Colonic mucosa (tissue), 4 donors: ENCODE measurements at places on chromosomes 2 and 18.
A peak's percentile ranks its signal among the peaks of the same experiment; 100 is the strongest.

GRCh38 chr18:2887470-2887869 is 40.7 kb downstream of the EMILIN2 start:
- no peak for DNase-seq

GRCh38 chr2:100195942-100196341 is 53.6 kb upstream of the AFF3 start:
- no peak for DNase-seq

- no peak for DNase-seq
These were observed 153.2 kb upstream of the PTPRM start for GRCh38 chr18:7413906-7414305.

DNA sequence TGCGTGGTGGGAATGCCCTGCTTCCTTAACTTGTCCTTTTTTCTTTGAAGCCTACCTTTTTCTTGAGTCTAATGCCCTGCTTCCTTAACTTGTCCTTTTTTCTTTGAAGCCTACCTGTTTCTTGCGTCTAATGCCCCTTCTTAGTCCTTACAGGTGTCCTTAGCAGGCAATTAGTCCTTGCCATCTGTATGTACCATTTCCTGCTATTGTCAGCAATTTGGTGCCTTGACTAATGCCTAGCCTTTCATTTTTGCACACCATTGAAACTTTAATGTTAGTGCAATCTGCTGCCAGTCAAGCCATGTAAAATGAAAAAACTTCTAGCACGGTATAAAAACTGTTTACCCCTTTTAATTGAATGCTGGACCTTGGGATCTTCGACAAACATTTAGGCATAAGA is 4.3 kb downstream of the KDM3A start:
- no peak for DNase-seq

- DNase-seq, result no peak
These were observed 376.2 kb downstream of the NCKAP5 start for GRCh38 chr2:133192028-133192427.

DNA sequence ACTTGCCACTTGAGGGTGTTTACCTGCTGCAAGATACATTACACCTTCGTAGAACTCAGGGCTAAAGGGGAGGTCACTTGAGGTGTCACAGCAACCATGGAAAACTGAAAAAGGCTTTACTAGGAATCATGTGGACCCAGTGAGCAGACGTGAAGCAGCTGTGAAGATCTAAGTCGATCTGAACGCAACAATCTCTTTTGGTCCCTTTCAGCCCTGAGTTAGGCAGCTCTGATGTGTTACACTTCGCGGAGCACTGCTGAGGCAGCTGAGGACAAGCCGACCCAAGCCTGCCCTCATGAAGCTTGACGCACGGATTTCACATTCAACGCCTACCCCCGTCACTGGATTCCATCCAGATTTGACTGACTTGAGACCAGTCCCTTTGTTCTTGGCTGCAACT is 75.8 kb upstream of the NPAS2 start:
- DNase-seq, result no peak

DNA sequence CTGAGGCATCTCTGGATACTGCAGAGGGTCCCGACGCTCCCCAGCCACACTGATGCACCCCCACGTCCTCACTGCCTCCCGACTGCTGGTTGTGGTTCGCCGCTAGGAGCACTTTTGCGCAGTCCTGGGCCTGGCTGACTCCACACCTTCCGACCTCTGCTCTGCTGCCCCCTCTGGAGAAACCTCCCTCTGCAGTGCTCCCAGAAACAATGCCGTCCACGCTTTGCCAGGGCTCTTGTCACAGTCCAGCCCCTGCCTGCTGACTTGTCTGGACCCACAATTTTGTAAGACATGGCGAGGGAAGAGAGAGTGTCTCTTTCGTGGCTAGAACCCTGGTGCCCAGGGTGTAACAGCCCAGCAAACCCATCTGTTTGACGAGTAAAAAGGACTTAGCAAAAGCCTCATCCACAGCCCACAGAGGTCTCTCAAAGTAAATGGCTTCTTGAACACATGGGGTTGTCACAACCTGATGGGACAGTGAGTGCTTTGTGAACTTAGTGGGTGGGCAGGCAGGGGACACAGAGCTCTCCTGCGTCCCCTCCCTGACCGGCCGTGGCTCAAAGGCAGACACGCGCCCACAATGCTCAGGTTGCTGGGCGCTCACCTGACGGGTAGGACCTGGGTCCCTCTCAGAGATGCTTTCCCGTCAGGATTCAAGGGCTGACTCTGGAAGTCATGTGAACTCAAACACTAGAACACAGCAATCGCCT is 4.0 kb downstream of the COPS9 start:
- DNase-seq, result no peak

DNA sequence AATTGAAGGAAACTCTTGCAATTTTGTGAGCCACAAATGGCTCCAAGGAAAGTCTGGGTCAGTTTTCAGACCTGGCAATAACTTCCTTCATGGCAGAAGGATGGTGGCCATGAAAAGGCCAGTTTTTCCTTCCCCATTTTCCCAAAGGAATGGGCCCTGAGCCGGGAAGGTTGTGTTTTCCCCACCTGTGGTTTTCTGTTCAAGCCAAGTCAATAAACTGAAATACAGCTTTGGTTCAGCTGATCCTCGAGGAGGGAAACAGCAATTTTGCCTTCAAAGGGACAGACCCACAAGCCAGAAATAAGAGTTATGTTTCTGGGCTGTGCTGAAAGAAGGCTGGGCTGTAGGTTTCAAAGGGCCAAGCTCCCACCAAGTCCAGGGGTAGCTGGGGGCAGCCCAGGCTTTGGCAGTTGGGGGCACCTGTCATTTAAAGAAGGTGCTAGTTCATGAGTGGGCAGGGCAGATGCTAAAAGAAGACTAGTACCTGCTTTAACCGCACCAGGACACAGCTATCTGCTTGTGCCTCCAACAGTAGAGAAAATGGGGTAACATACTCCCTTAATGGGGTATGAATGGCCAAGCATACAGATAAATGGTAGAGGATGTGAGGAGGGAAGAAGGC is 97.0 kb downstream of the TTC32 start:
- no peak for DNase-seq

DNA sequence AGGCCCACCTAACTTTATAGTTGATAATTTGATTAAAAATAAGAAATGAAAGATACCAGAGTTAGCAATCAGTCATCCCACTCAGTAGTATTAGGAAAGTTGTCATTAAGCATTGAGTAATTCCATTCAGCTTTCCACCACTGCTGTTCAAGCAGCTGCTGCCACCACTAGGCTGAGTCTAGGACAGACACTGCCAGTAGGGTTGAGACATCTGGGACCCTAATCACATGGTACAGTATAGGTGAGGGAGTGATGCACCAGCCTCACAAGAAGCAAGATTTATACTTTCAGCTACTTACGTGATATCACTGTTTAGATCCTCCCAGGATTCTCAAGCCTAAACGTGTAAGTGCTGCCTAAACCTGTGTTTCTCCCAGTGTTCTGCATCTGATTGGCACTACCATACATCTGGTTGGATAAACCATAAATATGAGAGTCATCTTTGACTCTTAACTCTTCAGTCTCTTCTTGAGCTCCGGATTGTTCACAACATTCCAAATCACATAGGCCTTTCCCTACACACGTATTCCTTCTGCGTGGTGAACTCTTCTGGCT is 3.2 kb downstream of the UBXN4 start:
- no peak for DNase-seq

DNA sequence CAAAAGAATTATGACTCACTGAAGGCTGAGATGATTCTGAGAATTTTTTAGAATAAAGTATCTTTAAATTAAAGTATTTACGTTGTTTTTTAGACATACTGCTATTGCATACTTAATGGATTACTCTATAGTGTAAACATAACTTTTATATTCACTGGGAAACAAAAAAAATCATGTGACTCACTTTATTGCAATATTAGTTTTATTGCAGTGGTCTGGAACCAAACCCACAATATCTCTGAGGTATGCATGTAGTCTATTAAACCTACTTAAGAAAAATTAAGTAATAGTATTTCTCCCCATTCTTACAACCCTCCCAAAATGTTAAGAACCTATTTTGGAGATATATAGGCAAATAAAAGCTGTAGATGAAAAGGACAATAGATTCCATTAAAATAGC is 142.9 kb upstream of the ZNF521 start:
- no peak for DNase-seq

GRCh38 chr2:208698114-208698513 is 291.5 kb downstream of the PTH2R start:
- no peak for DNase-seq

DNA sequence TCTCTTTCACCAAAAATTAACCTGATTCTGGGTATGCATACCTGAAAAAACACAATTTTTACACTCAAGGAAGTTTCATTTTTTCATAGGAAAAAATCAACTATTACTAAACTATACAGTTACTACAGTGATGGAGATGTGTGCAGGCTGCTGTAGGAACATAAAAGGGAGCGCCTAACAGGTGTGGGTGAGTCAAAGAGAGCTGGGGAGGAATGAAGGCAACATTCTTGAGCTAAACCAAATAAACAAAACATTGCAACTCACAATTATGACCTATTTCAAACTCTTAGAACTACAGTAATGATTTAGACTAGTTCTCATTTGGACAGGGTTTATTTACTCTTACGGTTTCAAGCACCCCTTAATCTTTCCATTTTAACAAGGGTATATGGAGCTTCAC is 13.4 kb upstream of the CLASP1 start:
- DNase-seq, result no peak

- no peak for DNase-seq
These were observed 60.1 kb downstream of the ARHGEF4 start for GRCh38 chr2:130896813-130897212.

DNA sequence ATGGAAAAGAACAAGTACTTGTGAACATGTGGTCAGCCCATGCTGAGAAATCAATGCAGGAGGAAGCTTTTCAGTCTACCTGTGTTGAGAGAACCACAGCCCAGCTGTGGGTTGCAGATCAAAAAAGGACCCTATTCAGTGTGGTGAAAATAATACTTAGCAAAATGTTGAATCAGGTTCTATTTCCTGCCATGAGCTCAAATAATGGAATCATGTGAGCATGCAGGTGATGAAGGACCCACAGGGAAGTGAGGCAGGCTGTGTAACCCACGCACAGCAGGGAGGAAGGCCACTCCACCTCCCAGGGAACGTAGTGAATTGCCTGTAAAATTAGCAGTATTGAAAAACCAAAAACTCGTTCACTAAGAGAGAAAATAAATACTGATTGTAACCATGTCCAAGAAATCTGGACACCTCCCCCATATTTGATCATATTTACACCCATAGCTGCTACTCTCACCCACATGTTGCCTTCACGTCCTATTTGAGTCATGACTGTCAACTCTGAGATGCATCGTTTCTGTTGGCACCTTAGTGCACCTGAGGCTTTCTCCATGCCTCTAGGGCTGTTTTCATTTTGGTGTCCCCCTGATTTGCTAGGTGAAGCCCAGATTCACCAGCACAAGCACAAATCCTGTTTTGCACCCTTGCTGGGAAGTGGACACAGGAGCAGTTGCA is 20.5 kb upstream of the BCL2L11 start:
- no peak for DNase-seq

DNA sequence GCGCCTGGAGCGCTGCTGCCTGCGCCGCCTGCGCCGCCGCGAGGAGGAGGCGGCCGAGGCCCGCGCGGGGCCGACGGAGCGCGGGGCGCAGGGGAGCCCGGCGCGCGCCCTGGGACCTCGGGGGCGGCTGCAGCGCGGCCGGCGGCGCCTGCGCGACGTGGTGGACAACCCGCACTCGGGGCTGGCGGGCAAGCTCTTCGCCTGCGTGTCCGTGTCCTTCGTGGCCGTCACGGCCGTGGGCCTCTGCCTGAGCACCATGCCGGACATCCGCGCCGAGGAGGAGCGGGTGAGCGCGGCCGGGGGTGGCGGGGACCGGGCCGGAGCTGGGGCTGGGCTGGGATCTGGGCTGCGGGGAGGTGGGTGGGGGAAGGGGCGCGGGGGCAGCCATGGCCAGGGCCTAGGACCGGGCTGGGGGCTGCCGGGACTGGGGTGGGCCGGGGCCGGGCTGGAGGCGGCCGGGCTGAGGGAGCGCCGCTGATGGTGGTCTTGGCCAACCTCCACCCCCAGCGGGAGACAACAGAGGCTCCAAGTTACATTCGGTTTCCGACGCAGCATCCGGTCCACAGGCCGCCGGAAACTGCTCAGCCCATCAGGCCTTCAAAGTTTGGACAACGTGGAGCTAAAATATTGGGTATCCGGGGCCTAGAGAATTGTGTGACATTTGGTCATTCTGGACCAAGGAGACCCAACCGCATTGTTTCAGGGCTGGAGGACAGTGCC is 66.4 kb downstream of the KCNG2 start:
- peak; percentile 11 for DNase-seq

DNA sequence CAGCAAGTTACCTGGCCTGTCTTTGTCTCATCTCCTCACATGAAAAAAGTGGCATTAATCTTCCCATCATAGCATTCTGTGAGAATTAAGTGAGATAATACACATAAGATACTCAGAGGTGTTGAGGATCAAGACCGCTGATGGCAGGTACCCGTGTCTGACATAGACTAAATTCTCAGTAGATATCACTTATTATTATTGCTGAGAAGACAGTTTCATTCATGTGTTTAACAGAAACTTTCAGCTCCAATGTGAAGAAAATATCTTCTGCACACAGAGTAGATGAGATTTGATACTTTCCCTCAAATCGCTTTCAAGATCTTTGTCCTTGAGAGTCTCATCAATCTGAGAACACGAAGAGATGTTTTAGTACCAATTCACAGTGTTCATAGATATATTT is 809.4 kb downstream of the TSN start:
- DNase-seq, result no peak

- DNase-seq, result no peak
These were observed 26.4 kb downstream of the WDFY1 start for GRCh38 chr2:223918671-223919134.

GRCh38 chr2:84861539-84861938 is 19.3 kb downstream of the TRABD2A start:
- DNase-seq, result no peak

DNA sequence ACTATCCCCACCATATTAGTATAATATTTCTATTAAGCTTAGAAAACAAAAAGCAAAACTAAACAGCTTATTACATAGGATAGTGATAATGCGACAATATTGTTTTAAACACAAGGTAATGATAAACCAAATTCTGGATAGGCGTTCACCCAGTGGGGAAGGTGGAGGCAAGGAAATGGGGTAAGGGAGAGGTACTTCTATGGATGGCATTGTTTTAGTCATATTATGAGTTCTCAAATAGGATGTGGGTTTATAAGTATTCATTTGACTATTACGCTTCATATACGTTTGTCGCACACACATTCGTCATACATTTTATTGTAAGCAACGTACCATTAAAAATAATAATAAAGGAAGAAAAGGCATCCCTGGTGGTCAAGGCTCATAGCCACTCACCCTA is 88.8 kb upstream of the DNMT3A start:
- no peak for DNase-seq

- DNase-seq, result no peak
These were observed 107.6 kb upstream of the CYRIA start for GRCh38 chr2:16773080-16773713.

- no peak for DNase-seq
These were observed 17.4 kb downstream of the LDLRAD4 start for GRCh38 chr18:13235981-13236380.

- DNase-seq, result no peak
These were observed 79.7 kb upstream of the CYTIP start for GRCh38 chr2:157523270-157524247.
